ENCODE measurements at places on chromosomes 4 and X.

- no peak for DNase-seq
Observed at GRCh38 chrX:96692454-96692853, 7.8 kb downstream of the DIAPH2 start.

GRCh38 chrX:41634284-41634683 is 54.5 kb upstream of the GPR34 start:
- DNase-seq, result no peak

- DNase-seq, result no peak
Observed at GRCh38 chr4:109125084-109125483, 177.4 kb downstream of the COL25A1 start.

GRCh38 chrX:15856636-15857035 is 2.0 kb upstream of the AP1S2 start:
- DNase-seq, result no peak

DNA sequence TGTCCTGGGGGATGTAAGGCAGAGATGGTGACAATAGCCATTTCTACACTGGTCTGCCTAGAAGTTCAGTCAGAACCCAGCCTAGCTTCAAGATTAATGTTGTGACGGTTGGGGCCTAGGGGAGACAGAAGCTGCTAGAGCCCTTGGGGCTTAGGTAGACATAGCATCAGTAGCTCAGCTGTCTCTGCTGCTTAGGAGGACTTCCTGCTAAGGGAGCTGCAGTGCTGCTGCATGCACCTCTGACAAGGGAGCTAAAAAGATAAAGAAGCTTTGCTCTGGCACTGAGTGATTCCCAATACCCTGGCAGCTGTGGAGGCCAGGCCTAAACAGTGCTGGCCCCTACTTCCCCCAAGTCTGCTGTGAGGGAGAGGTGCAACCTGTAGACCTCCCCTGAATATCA is 116.0 kb downstream of the CT47B1 start:
- DNase-seq, result no peak

GRCh38 chr4:4667622-4668081 is 125.8 kb upstream of the STX18 start:
- no peak for DNase-seq

GRCh38 chr4:105025263-105026017 is 121.2 kb upstream of the TET2 start:
- no peak for DNase-seq

DNA sequence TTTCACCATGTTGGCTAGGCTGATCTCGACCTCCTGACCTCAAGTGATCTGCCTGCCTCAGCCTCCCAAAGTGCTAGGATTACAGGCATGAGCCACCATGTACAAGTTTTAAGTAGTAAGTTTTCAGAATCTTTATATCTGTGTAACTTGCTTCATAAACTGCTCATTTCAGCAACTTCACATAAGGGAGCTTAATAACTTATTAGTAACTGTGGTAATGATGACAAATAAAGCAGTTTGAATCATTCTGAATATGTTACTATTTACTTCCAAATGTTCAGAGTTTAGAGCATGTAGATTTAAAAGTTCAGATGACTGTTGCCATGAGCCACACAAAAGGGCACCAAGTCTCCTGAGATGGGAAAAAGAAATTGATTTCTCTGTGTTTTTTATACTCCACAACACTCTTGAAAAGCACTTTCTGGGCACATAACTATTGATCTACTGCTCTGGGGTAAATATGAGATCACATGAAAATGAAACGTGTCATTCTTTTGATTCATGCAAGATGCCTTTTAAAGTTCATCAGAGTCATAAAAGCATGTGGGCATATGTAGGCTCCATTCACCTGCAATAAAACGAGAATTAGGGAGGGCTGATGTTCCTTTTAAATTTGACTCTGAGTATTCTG is 14.1 kb upstream of the CA5B start:
- DNase-seq, result no peak

DNA sequence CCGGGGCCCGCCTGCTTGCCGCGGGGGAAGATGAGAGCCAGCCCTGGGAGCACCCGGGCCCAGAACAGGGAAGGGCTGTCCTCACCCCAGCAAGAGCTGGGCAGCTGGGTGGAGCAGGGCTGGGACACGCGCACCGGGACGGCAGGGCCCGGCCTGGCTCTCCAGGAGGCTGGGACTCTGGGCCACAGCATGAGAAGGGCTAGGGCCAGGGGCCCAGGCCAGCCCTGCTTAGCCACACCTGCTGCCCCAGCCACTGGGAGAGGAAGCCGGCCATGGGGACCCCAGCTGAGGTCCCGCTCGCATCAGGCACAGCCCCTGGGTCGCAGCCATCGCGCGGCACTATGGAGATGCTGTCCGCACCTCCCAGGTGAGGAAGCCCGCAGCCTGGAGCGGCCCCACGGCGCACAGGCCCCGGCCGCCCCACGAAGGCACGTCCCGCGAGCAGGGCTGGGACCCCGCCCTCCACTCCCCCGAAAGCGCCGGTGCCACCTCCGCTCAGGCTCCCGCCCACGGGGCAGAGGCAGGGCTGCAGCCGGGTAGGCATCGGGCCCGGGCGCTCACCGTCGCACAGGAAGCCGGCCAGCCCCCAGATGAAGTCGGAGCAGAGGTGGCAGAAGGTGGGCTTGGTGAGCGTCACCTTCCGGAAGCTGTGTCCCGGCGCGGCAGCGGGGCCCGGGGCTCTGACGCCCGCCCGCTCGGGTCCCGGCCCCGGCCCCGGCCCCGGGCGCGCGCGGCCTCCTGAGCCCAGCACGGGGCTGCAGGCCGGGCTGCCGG is 531 bp downstream of the DGKQ start:
- DNase-seq, result peak; percentile 27

DNA sequence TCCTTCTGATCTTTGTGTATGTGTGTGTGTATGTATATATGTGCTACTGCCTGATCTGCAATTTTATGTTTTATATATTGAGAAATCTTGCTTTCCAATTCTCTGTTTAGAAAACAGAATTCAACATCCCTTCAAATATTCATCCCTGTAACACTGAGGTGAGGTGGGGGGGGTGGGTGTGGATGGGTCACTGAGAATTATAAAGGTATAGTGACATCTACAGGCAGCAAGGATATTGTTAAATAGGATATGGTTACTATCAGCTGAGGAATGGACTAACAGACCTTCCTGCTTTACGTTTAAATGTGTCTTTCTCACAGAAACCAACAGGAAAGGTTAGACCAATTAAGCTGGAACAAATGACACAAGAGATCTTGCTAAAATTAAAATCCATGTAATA is 19.0 kb upstream of the MAGEB2 start:
- DNase-seq, result no peak

DNA sequence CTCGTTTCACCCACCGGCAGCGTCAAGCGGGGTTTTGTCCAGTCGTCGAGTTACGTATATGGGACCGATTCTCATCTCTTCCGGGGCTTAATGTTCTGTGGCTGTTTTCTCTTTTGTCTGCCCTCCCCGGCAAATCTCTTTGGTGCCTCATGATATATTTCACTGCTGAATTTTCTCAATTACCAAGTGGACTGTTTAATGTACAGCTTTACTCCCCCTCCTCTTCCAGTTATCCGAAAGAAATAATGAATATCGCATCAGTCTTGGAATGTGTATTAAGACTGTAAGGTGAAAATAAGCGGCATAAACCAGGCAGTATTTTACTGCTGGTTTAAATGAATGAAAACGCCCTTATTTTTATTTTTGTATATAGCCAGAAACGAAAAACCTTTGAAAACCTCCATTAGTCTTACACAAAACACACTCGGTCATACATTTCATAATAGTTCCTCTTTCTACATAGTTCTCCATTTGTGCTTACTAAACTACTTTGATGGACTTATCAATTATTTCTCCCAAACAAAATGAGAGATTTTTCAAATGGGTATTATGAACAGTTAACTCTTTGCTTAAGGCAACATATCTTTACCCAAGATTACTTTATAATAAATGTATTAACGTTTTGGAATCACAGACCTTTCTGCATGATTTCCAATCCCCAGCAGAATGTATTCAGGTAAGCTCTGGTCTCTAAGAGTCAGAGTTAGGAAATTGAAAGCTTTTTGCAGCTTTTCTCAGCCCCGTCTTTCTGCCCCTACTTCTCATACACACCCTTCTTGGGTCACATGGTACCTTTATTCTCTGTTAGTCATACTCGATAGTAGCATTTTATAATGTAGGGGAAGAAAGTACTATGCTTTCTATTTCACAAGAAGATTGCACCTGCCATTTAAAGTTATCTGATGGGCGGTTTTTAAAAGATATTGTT is 979 bp downstream of the RP2 start:
- no peak for DNase-seq

DNA sequence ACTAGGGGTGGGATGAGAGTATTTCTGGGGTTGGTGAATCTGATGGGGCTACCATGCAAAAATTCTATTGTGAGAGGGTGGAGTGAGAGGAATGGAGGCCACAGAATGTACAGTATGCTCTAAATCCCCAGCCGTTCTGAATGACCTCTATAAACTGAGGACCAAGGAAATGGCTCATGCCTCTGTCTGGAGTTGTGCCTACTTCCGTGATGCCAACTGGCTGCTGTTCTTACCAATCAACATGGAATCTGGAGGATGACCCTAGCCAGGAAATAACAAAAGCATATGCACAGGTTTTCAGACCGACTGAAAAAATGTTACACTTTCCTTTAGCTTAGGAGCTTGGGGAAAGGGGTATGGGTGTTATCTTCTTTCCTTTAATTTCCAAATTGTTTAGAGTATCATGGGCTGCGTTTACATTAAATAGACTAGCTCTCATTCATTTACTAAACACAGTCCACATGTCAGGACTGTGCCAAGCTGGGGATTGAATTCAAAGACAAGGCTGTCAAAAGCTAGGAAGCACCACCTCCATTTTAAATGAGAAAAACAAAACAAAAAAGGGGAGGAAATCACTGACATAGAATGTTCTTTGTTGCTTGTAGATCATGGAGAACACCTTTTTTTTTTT is 20.2 kb upstream of the CCKAR start:
- DNase-seq, result no peak

DNA sequence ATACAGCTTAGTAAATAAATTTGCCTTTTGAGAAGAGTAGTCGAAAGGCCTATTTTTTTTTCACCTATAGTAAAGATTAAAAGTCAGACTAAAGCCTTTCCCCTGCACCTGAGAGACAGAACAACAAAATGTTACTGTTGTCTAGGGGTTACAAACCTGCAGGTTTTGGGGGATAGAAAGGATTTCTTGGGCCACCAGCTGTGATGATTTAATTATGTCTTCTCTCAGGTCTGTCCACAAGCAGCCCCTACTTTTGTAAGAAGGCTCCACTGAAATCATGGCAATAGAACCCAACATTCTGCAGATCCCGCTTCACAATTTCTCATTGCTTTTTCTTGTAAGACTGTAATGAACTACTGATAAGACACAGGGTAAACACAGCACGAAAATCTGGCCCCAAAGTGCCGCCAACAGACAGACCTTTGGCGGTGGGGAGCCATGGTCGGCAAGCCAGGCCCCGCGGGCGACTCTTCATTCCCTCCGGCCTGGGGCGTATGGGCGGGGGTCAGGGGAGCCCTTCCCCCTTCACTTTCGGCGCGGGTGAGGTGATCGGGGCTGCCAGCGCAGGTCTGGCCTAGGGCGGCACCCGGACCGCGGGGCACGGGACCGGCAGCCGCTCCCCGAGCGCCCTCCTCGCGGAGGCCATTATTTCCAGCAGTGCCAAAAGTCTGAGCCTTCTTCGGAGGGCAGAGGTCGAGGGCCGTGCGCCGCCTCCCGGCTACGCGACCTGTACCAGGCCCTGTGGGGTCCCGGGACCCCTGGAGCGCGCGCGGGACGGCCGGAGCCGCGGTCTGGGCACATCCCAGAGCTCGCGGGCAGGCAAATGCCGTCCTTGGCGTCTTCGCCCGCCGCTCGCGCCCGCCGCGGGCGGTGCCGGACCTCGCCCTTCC is 812 bp upstream of the KDM6A start:
- DNase-seq, result no peak

DNA sequence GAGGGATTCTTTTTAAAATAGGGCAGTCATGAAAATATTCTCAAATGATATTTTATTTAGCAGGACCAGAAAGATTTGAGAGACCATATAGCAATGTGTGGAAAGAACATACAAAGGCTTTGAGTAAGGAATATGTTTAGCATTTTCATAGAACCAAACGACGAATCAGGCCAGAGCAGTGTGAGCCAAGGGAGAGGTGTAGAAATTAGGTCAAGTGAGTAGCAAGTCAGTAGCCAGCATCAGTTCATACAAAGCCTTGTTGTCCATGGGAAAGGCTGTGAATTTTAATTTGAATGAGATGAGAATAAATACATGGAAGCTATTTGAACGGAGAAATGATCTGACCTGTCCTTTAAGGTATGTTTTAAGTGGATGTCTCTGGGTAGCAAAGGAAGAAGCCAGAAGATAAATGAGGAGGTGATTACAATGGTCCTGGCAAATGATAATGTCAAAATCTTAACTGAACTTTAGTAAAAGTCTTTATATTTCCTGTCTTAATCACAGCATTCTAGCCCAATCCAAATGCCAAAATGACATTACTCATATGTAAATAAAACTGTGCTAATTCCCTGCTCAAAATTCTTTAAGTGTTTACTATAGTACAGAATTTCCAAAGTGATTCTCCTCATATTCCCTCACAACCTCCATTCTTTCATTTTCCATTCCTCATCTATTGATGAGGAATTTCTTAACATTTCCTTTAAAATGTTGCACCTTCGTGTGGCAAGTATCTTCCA is 155.7 kb upstream of the SLIT2 start:
- DNase-seq, result no peak

DNA sequence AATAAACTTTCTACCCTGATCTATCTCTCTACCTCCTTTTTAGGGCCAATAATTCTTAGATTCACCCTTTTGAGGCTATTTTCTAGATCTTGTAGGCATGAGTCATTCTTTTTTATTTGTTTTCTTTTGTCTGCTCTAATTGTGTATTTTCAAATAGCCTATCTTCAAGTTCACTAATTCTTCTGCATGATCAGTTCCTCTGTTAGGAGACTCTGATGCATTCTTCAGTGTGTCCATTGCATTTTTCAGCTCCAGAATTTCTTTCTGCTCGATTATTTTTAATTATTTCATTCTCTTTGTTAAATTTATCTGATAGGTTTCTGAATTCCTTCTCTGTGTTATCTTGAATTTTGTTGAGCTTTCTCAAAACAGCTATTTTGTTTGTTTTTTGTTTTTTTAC is 11.3 kb downstream of the CXorf58 start:
- no peak for DNase-seq

- no peak for DNase-seq
Observed at GRCh38 chr4:2698951-2699505, 57.1 kb downstream of the TNIP2 start.

DNA sequence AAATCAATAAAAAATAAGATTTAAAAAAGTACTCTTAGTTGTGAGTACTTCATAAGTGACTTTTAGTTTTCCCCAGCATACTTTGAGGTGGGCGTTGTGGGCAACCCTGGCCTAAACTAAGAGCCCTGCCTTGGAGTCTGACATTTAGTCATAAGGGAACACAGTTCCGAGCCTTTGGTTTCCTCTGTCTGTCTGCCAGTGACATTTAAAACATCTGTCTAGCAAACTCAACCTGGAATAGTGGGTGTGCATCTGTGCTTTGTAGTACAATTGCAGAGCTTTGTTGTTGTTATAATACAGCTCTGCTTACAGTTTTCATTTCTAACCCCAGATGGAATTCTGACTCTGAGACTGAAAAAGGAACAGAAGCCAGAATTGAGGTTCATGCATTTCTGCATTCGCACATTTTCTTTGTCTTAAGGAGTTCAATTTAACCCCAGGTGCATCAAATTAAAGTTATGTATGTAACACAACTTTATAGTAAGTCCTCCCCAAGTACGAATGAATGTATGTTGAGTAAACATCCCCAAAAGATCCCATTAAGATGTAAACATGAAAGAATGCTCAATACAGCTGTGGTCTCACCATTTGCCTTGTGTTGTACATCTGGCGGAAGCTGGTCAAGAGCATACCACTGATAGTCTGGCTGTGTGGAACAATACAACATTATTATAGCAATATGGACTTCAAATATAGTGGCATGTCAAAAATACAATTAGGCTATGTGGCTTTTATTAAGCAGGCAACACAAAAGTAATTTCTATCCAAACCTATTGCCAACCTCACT is 25.9 kb downstream of the TNIP3 start:
- no peak for DNase-seq

Measured in stimulated activated CD4-positive, alpha-beta T cell treated with anti-CD3 and anti-CD28 coated beads, TNF-alpha, amount 100 ng/mL, for 48 hours (primary cell).